ENCODE measurements at places on chromosomes 13 and 19.

- peak; percentile 60 for DNase-seq
Observed at GRCh38 chr19:45187421-45188100, 9.0 kb downstream of the BLOC1S3 start.

DNA sequence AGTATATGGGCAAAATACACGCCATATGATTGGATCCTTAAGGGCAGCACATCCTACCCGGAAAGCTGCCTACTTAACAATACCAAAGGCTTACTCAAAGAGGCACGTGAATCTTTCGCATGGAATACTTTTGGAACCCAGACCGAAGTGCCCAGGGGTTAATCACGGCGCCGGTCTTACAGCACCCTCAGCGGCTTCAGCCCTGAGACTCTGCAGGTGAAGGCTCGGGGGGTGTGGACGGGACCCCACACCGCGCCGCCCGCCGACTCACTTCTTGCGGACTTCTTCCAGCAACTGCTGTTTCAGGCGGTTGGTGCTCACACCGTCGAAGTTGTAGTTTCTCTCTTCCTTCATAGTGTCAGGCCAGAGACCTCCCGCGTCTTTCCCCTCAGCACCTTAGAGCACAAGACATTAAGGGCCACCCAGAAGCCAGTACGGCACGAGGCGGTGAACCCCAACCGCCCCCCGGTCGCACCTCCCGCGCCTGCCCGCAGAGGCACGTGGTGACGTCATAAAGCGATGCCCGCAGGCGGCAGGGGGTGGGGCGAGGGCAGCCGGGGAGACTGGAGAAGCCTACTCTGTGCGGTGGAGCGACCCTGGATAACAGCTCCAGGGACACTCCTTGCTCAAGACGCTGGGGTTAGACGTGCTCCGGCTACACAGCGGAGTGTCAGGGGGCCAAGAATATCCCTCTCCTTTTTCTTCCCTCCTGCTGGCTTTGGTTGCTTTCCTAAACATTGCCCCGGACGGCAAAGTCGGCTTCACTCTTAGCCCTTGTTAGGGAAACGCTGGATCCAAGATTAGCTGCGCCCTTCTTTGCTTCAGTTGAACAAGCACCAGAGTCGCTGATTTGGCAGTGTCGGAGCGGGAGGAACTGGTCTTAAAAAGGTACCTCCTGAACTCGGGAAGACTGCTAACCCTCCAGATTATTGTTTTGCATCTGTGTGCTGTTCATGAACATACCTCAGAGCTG lies at the start of gene CCDC169:
Gene CCDC169 (minus strand): TSS at position 449 of the 973 bp plus-strand sequence. CDS start 95 bp downstream, at position 354.
- DNase-seq: peak; percentile 63

- DNase-seq: peak; percentile 26
Observed at GRCh38 chr19:35040826-35041547, 534 bp upstream of the HPN start.

DNA sequence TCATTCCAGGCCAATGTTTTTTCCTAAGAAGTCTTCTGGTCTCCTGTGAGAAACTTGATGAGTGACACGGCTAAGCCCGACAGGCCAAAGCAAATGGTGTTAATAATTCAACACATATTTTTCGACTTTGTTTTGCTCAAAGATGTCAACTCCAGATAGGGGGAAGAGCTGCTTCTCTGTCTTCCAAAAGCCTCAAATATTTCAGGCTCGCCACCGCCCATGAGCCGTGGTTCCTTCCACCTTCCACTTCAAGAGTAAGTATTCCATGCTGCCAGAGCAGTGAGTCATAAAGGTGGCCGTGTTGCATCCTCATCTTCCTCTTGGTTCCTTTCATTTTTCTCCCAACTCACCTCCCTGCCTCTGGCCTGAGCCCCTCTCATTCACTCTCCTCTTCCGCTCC lies 272.6 kb downstream of the EFNB2 start:
- DNase-seq: no peak

DNA sequence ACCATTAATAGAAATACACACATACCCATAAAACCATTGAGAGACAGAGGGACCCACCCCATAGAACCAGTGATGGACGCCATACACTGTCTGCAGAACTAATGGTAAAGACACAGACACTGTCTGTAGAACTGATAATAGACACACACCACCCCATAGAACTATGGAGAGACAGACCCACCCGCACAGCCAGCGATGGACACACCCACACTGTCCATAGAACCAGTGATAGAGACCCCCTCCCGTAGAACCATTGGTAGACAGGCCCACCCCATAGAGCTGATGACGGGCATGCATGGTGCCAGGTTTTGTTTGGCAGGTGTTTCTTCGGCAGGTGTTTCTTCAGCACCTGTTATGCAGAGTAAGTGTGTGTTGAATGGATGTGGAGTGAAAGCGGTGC lies 88.3 kb upstream of the TEX29 start:
- DNase-seq: no peak

GRCh38 chr19:15869109-15869555 lies 28.7 kb downstream of the CYP4F2 start:
- peak; percentile 59 for DNase-seq

DNA sequence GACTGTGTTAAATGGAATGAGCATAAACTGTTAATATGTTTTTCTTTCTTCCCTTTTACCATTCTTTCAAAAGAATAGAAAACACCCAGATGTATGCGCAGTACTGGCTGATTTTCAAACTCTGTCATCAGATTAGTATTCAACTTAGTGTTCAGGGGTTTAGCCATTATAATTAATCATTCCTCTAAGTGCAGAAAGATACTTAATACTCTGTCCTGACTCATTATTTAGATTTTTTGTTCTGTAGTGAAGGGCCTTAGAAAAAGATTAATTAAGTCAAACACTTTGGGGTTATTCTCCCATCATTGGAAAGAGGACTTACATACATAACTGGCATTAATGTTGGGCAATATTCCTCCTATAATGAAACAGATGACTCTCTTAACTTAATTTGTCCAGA lies 1316.7 kb upstream of the SLC10A2 start:
- DNase-seq: no peak

GRCh38 chr13:77919246-77919920 lies 752 bp upstream of the EDNRB start:
- DNase-seq: no peak

- no peak for DNase-seq
Observed at GRCh38 chr13:24670961-24671381, 9.2 kb upstream of the ATP12A start.

- DNase-seq: no peak
Observed at GRCh38 chr19:33860312-33861090, 63.8 kb downstream of the KCTD15 start.

- DNase-seq: no peak
Observed at GRCh38 chr19:45385392-45386221, 15.2 kb upstream of the ERCC2 start.

DNA sequence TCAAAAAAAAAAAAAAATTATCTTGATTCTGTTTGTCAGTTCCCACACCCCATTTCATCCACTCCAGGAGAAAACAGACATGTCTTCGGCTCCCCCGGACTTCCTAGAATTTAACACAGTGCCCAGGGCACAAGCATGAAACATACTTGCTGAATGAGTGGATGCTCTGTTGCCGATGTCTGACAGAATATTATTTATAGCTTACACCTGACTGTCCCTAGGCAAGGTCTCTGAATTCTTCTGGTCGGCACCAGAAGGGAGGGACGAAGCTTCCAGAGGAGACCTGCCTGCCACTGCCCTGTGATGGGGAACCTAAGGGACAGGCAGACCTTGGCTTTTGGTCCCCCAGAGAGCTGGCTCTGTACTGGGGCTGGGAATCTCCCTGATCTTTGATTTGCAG lies 43.9 kb upstream of the PEG3 start:
- no peak for DNase-seq

DNA sequence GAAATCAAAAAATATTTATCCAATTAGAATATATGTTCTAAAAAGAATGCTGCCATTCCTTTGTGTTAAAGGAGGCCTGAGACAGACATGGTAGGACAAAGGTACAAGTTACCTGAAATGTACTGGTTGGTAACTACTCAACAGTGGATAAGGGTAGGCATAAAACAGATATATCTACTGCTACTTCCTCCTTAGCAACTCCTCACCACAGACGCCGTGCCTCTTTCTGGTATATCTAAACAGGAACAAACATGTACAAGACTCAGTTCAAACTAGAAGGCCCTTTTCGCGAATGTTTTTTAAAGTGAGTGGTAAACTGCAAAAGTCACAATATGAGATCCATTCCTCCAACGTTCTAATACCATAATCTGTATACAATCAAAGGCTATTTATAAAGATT lies 86.9 kb downstream of the TBC1D4 start:
- DNase-seq: no peak

DNA sequence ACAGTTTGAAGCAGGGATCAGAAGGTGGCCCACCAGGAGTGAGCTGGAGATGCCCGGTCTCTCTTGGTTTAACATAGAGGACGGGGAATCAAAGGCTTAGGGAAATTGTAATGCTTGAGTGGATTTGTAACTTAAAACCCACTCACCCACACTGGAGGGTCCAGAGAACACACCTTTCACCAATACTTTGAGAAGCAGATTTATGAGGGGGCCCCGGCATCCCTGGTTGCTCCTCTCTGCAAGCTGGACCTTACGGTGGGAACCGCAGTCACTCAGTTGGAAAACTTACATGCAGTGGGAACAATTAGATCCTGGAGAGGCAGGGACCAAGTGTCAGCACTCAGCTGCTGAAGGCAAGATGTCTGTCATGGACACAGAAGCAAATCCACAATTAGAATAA lies 20.5 kb downstream of the PPP5C start:
- no peak for DNase-seq

- no peak for DNase-seq
Observed at GRCh38 chr13:67367399-67367798, 137.3 kb upstream of the PCDH9 start.

DNA sequence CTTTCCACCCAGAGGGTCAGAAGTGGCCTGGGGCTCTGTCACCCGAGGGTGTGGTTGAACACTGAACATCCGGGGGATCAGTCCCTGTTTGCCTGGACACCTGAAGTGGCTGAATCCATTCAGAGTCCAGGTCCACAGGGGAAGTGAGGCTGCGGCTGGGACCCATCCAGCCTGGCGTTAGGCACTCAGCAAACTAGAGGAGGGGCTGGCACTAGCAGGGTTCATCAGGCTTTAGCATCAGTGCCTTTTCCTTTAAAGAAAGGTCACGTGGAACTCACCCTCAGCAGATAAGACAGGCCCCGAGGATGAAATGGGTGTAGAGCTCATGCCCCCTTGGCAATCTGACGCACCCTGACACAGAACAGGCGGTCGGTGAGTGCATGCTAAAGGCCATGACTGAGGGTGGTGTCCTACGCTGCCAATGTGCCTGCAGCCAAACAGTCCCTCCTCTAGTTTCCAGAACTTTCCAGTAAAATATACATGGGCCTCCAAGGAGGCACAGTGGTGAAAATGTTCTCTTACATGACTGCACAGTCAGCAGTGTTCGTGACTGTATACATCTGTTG lies 72.4 kb upstream of the ARHGEF7 start:
- no peak for DNase-seq

DNA sequence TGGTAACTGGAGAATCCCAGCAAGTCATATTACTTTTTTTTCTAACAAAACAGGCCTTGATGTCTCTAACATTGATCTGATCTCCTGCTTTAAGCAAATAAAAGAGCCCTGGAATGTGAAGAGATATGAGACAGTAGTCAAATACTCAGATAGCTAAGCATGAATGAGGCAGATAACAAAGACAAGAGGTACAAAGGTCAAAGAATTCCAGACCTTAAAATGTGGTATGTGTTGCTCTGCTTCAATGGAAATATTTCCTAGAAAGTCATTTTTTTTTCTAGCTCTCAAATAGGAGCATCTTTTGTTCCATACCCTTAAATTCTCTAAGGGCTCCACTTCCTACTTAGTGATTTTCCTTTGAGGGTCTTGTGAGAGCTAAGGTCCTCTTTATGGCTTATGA lies 54.6 kb downstream of the ZNF254 start:
- DNase-seq: no peak

DNA sequence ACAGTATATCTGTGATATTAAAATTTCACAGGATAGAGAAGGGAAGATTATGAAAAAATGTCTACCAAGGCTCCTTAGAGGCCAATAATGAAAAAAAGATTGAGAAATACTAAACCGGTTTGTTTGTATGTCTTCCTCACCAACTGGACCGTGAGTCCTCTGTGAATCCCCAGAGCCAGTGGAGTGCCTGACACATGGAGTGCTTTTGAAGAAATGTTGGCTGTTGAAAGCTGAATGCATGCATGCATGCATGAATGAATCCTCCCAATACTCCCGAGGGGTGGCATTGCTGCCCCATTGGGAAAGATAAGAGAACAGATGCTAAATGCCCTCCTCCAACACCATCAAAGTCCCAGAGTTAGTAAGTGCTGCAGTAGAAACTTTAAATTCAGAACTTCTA lies 152.7 kb upstream of the SERP2 start:
- no peak for DNase-seq

- no peak for DNase-seq
Observed at GRCh38 chr13:41622432-41623429, 165.4 kb downstream of the RGCC start.
